ENCODE measurements at places on chromosomes 1 and 21.

- DNase-seq = no peak
Measured at GRCh38 chr21:22575165-22575584, 1577.0 kb downstream of the NCAM2 start.

GRCh38 chr1:22040286-22040623, 12.3 kb upstream of the CDC42 start:
- DNase-seq = no peak

DNA sequence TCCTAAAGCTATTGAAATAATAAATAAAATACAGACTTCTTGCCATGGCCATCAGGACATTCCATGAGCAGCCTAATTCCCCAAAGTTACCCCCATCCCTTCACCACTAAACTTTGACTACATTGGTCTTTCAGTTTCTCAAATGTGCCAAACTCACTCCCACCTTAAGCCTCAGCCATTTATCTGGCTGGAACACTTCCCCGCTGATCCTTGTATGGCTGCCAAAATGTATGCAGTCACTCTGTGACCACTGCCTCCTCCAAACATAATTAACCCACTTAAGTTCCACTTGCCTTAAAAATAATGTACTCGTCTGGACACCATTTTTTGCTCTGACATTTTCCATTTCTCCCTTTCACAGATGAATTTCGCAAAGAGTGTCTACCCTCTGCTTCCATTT, 407.4 kb downstream of the NTNG1 start:
- no peak for DNase-seq

DNA sequence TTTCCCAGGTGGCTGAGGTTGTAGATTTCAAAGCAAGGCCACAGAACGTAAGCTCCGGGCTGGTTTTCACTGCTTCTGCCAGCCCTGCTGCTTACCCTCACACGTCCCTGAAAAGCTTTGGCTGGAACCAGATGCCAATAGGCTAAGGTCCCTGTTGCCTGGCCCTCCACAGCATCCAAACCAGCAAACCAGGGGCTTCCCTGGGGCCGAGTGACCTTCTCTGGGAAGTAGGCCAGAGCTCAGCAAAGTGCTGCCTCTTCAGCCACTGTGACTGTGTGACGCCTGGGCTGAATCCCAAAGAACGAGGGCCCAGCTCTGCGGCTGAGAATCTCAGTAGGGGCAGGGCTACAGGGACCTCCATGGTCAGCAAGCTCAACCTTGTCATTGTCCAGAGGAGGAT, 28.9 kb upstream of the RBM15 start:
- no peak for DNase-seq

- DNase-seq = no peak
Measured at GRCh38 chr1:226210571-226211176, 12.8 kb upstream of the MIXL1 start.

- DNase-seq = no peak
Measured at GRCh38 chr1:231630558-231631205, 4.1 kb downstream of the DISC1 start.

GRCh38 chr1:72435025-72435424, 152.7 kb upstream of the NEGR1 start:
- DNase-seq = no peak
